ENCODE measurements at places on chromosomes 12 and 14.

- peak; percentile 75 for DNase-seq
Observed at GRCh38 chr12:105382771-105383622, 52.5 kb downstream of the C12orf75 start.

GRCh38 chr14:64303471-64303917 lies 9.3 kb upstream of the ESR2 start:
- peak; percentile 63 for DNase-seq

DNA sequence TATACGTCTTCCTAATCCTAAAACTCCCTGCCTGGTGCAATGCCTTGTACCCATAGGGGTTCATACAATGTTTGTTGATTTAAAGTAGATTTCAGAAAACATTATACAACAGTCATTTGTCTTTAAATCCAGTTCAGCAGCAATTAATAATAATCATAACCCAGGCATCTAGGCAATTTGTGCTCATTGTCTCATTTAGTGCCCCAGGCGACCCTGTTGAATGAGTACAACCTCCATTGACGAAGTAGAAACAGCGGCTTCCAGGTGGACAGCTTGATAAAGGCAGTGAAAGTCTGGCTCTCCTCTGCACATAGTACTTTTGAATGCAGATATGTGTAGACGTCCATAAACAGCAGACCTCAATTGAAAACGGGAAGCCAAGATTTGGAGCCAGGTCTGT lies 82.9 kb upstream of the CPM start:
- peak; percentile 20 for DNase-seq

DNA sequence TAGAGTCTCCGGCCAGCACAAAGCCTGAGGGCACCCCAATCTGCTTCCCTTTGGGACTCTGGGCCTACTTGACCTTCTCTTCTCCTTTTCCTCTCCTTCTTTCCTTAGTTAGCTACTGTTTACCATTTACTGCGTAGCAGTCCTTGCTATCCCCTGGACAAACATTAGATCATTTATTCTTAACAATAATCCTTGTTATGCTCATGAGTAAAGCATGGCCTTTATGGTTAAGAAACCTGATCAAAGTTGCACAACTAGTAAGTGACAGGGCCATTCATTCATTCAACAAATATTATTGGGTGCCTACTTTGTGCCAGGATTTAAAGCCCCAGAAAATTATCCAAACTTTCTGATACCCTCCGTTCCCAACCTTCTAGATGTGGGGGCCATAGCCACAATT lies 3.2 kb upstream of the HDAC7 start:
- DNase-seq = no peak

- DNase-seq = no peak
Observed at GRCh38 chr12:22527999-22528398, 16.3 kb downstream of the C2CD5 start.

DNA sequence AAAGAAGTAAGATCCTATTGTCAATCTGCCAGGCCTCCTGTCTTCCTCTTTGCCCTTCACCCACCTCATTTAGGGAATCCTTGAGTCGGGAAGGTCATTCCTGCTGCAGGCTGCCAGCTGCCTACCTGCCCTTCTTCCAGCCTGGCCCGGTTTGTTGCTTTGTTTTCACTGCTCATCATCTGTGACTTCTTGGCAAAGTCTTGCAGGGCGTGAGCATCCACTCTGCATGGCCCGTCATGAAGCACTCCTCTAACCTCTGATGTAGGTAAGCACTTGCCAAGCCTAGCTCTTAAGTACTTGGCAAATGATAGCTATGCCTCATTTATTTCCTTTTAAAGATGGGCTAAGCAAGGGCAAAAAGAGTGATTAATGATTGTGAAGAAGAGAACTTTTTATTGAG lies 192.8 kb downstream of the NRXN3 start:
- DNase-seq = no peak

GRCh38 chr12:66683073-66683472 lies 4.2 kb upstream of the GRIP1 start:
- no peak for DNase-seq

DNA sequence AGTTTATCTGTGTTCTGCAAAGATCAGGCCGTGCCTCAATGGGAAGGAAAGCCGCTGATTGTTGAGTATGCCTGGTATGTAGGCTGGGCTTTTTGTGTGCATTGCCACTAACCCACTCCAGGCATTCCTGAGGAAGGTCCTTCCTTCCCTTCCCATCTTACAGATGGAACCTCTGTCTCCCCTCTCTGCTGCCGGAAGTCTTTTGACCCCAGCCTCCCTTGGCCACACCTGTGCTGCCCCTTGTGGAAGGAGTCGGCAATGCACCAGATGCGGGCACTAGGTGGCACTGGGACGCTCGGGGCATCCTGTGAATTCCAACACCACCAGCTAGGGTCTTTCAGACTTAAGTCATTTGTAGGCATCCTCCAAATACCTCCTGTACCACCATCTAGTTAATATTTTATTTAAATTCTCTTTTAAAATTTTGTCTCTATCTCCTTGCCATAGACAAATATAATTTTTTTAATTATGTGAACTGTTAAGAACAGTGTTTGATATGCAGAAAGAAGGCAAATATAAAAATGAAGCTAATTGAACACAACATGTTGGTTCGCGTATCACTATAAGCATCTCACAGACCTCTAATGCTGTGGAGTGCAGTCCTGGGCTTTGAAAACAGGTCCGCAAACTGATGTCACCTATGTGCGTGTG lies 99.6 kb downstream of the RIN3 start:
- peak; percentile 14 for DNase-seq

- peak; percentile 94 for DNase-seq
Observed at GRCh38 chr14:75422169-75422568, 5.7 kb upstream of the JDP2 start.

- no peak for DNase-seq
Observed at GRCh38 chr14:51205486-51205885, 34.6 kb upstream of the TMX1 start.

- no peak for DNase-seq
Observed at GRCh38 chr12:79012636-79013035, 148.1 kb downstream of the SYT1 start.

GRCh38 chr14:104385111-104385510 lies 194.5 kb upstream of the C14orf180 start:
- no peak for DNase-seq

- no peak for DNase-seq
Observed at GRCh38 chr12:68335462-68335861, 3.3 kb upstream of the MDM1 start.
